ENCODE measurements at places on chromosomes 6 and 20.

DNA sequence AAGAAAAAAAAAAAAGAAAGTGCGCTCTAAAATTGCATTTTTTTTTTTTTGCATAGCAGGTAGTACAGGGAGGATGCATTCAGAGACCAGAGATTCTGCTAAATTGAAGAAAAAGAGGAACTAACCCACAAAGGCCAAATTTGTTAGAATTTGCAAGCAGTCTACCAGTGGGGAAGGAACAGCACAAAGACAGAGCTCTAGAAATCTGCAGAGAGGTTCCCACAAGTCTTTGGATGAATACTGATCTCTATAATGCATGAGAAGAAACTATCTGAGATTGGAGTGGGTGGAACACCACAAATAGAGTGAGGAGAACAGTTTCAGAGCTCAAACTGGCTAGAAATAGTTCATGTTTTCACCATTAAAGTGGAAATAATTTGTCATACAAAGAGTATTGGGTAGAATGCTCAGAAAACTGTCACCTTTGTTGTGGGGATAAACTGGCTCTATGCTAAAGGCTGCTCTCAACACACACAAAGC is 79.6 kb upstream of the AHI1 start:
- no peak for DNase-seq

- peak; percentile 6 for DNase-seq
Measured at GRCh38 chr6:48139818-48140614, 29.0 kb upstream of the PTCHD4 start.

GRCh38 chr20:19973961-19974629 is 43.1 kb upstream of the NAA20 start:
- peak; percentile 71 for DNase-seq

DNA sequence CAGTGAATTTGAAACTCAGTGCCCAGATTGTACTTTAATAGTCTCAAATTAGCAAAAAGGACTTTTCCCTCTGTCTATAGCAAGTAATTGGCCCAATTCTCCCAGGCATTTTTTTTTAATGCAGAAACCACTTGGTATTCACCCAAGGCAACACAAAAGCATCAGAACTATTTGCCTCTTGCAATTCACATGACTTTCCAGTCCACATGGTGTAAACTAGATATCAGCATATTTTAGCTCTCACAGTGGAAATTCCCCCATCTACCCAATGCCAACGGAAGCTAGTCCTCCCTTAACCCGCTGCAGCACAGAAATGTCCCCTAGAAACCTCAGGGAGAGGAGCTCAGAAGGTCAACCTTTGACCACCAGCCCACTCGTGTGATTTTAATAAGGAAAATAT is 103.4 kb upstream of the CDYL start:
- DNase-seq, result no peak

DNA sequence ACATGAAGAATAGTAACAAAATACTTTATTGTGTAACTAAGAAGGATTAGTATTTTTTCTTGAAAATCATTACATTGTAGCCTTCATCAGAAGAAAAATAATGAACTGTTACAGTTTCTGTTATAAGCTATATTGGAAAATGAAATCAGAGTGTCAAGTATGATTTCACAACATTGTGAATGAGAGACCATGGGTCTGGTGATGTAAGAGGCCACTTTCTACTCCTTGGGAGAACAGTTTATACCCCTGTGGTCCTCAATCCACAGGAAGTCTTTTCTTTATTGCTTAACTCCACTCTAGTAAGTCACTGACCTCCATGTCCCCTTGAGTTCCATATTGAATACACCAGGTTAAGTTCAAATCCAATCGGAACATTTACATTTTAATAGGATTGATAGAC is 218.7 kb upstream of the FERMT1 start:
- DNase-seq, result no peak

DNA sequence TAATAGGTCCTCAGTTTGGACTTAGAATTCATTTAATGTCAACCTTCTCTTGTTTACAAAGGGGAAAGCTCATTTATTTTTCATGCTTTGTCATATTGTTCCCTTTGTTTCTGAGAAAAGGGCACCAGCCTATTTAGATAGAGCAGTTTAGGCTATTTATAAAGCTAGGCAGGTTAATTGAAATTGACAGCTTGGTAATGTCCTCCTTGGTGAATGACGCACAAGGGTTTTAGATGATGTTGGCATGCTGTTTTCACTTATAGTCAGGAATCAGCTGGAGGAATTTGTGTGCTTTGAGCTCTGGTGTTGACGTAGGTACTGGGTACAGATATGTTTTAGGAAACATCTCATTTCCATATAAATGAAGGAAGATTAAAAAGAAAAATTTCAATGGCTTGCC is 45.2 kb downstream of the BCKDHB start:
- no peak for DNase-seq

DNA sequence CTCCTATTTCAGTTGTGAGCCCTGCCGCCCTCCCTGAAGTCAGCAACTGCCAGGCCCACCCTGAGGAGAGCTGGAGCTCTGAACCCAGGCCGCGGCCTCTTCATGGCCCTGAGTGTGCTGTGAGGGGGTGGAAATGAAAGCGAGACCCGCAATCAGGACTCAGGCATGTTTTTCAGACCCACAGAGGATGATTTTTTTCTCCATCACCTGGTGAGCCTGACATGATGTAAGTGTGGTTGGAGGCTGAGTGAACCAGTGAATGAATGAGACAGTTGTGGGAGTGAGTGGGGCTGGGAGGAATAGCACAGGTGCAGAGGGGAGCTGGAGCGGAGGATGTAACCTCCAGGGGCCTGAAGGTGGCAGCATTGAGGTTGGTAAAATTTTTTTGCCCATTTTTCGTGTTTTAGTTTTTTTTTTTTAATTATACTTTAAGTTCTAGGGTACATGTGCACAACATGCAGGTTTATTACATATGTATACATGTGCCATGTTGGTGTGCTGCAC is 18.3 kb downstream of the RAET1L start:
- no peak for DNase-seq

GRCh38 chr6:103617642-103618041 is 1242.1 kb downstream of the HACE1 start:
- DNase-seq, result no peak

- no peak for DNase-seq
Measured at GRCh38 chr6:114740547-114740946, 397.7 kb upstream of the HS3ST5 start.

GRCh38 chr6:52164319-52165094 is 21.7 kb upstream of the IL17A start:
- no peak for DNase-seq

Data from RWPE1 (cell line).